ENCODE measurements at places on chromosomes 3 and 15.

- DNase-seq: no peak
Observed at GRCh38 chr3:94036909-94037507, 8.6 kb upstream of the STX19 start.

DNA sequence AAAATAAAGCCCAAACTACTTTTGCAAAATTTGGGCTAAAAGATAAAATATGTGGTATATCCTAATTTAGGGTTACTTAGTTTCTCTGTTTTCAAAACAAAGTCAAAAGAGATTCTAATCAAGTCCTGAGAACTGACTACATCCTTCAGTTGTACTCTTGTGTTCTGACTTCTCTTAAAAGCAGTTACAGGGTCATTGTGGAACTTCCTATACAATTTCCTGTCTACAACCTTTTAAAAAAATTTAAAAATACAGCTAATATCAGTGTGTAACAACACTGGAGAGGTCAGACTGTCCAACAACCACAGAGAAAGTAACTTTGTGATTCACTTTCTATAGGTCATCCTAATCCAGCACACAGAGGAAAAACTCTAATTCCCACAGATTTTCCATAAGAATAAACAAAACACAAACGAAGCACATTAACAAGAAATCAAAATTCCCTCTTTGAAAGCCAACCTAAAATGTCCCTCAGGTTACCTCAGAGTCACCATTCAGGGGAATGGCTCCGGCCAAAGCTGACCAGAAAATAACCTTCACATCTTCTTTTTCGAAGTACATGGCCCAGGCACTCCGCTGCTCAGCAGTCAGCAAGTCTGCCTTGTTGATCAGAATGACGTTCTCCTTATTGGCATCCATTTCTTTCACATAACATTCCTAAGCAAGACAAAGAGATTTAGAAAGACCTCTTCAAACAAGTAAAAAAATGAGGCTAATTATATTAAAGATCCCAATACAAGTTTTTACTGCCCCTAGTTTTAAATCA is 13.3 kb downstream of the LSG1 start:
- no peak for DNase-seq

GRCh38 chr3:64046592-64046991 is 23.3 kb upstream of the PSMD6 start:
- no peak for DNase-seq

GRCh38 chr15:41983221-41983620 is 10.9 kb upstream of the EHD4 start:
- DNase-seq: no peak

DNA sequence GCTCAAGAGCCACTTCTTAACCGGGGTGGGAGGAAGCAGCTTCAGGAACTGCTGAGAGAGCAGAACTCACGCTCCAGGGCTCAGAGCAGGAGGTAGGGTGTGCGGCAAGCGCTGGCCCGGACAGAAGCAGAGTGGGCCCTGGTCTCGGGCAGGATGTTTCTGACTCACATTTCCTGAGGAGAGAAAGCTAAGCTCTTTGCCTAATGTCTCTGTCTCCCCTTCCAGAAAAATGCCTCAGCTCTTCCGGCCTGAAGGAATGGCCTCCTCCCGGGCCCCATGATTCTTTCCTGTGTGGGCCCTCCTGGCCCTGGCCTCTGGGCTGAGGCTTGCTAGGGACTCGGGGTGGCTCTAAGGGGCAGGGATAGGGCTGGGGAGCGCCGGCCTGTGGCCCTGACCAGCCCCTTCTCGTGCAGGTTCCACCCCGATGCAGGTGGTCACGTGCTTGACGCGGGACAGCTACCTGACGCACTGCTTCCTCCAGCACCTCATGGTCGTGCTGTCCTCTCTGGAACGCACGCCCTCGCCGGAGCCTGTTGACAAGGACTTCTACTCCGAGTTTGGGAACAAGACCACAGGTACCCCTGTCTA is 4.1 kb upstream of the STAB1 start:
- no peak for DNase-seq

DNA sequence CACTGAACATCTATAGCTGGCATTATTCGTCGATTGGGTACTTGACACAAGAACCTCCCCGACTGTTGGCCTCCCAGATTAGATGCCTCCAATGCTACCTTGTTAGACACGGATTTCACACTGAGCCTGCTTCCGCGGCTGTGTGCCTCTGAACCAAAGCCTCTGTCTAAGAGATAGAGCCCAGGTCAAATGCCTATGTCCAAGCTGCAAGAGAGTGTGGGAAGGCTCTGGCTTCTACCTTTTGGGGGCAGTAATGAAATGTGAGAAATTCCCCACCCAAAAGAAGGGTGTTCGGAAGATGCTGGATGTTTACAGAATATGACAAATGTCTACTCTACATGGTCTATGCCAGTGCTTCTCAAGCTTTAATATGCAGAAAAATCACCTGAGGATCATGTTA is 2.0 kb upstream of the RPUSD2 start:
- no peak for DNase-seq

DNA sequence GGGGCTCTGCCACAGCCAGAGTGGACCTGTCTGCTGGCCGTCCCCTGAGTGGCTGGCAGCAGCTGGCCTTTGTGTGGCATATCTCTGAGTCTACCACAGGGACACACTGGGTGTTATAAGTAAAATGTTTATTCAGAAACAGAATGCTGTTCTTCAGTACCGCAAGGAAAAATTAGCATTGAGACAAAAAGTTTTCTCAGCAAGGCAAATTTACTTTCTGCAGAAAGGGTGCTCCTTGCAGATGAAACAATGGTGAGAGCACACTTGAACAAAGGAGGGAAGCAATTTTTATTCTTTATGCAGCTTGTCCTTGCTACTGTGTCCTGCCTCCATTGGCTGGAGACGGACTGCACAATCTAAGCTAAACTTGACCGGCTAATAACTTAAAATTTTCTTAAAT is 4.0 kb downstream of the TMEM89 start:
- no peak for DNase-seq

DNA sequence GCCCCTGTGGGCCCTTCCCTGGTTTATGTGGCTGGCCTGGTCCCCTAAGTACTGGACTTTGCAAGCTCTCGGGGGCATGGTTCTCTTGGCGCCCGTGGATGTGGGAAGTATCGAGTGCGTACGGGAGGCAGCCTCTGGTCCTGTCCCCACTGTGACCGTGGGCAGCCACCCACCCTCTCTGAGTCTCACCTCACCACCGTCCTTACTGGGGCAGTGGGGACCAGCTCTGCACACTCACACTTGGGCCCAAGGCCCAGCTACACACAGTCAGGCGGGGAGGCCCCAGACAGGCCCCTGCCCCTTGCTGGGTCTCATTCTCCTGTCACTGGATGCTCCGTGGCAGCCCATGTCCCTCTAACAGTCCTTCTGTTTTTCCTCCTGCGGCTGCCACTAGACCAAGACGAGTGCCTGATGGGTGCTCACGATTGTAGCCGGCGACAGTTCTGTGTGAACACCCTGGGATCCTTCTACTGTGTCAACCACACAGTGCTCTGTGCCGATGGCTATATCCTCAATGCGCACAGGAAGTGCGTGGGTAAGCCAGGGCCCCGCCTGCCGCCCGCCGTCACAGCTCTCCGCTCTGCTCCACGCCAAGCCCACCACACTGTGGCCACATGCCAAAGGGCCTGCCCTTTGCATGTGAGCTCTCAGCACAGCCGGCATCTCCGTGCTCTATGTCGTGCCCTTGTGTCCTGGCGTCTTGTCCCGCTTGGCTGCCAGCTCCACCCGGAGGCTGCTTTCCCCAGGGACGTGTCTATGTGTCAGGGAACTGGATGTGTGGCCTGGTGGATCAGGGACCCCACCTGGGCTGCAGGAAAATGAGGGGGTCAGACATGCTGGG is 72.7 kb downstream of the FBLN2 start:
- peak; percentile 25 for DNase-seq

DNA sequence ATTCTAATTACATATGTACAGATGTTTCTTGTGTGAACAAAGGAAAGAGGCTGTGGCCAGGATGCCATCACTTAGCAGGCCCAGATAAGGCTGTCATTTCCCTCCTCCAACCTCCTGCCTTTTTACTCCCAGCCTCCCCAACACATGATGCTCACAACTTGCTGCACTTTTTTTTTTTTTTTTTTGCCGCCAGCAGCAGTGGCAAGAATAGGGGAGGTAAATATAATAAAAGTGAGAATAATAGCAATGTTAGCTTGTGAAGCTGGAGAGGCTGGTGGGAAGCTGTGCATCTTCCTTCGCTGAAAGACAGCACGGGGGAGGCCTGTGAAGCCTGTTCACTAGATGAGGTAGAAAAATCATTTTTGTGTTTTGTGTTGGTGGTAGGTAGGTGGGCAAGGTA is 42.5 kb upstream of the MYO5C start:
- no peak for DNase-seq

- DNase-seq: no peak
Observed at GRCh38 chr3:43686700-43687498, 3.8 kb upstream of the ABHD5 start.

DNA sequence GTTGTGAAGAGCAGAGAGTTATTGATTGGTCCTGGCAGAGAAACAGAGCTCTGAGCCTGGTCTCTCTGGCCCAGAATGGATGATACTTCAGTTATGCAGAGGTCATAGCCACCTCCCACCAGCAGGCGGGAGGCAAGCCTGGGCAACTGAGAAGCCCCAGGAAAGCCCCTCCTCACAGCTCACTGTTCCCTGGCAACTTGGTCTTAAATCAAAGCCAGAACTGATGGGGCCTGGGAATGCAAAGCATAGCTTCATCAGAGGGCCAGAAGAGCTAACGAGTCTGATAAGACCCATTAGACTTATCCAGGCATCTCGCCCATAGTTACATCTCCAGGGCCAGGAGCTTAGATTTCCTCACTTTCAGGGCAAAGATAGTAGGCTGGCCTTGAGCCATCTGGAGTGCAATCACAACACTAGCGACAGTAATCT is 5.5 kb upstream of the COLQ start:
- no peak for DNase-seq

GRCh38 chr3:31235062-31235700 is 297.5 kb upstream of the STT3B start:
- no peak for DNase-seq

DNA sequence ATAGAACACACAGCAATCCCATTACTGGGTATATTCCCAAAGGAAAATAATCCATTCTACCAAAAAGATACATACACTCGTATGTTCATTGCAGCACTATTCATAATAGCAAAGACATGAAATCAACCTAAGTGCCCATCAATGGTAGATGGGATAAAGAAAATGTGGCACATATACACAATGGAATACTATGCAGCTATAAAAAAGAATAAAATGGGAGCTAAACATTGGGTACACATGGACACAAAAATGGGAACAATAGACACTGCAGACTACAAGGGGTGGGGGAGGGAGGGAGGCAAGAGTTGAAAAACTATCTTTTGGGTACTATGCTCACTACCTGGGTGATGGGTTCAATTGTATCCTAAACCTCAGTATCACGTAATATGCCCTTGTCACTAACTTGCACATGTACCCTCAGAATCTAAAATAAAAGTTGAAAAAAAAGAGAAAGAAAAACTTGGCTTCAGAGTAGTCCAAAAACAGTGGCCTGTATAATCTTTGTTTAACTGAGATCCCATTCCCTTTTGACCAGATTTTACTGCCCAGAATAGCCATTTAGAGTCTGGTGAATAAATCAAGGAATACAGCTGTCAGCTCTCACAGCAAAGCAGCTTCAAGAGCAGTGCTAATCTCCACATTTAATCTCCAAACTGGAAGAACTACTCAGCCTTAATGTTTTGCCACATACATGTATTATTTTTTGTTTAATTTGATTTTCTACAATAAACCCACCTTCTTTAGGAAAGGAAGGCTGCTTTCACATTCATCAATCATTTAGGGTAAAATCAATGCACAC is 54.5 kb upstream of the XRN1 start:
- no peak for DNase-seq

DNA sequence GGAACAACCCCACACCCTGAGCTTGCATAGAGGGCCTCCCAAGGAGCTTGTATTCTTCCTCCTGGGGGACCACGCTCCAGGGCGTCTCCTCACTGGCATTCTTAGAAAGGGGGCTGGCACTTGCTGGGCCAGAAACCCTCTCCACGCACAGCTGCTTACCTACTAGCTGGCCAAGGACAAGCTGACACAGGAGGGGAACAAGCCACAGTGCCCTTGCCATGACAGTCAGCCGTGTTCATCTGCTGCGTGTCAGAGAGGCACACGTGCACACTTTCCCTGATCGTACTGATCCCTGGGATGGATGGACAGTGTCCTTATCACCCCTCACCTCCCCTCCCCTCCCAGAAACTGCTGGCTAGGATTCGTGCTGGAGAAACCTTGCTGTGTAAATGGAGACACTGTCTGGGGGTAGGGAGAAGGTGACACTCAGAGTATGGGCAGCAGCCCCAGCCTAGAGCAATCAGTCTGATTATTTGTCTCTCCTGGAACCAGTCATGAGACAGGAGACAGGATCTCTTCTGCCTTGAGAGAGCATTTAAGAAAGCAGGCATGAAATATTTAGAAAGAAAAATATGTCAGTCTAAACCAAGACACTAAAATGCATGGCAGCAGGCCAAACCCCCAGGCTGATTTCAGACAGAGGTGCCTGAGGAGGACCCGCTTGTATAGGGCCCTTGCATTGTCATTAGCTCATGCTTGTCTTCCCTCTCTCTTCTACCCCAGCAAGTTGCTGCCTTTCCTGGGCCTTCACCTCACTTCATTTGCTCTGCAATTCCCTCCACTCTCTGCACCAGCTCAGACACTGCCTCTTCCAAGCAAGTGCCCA is 311.8 kb upstream of the TRIM42 start:
- DNase-seq: no peak

- DNase-seq: no peak
Observed at GRCh38 chr15:59115047-59115446, 10.1 kb downstream of the CCNB2 start.

DNA sequence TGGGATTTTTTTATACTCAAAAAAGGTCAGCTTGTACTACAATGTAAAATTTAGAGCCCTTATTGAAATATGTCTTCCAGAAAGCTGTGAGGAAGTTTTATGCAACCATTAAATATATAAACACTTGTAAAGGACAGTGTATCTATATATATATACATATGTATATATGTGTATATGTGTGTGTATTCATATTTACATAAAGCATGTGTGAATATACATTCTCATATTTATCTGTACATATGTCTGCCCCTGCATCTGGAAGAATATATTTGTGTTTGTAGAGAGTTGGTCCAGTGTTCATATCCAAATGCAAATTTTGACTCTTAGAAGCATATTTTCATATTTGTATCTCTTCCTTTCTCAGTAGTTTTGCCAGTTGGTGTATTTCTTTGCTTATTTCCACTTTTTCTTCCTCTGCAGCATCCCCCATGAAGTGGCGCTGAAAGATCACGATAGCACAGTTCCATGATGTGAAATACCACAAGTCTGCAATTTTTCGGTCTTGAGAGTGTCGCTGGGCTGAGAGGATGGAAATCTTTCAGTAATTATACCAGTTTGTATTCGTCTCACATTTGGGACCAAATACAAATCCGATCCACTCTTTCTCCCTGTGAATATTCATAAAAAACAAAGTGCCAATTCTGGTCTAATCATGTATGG is 311.7 kb upstream of the DPH6 start:
- DNase-seq: no peak

Data from stimulated activated CD8-positive, alpha-beta memory T cell treated with anti-CD3 and anti-CD28 coated beads, Interleukin-2, amount 100 ng/mL, for 1 hour (primary cell).